ENCODE measurements at places on chromosomes 2 and 18.

DNA sequence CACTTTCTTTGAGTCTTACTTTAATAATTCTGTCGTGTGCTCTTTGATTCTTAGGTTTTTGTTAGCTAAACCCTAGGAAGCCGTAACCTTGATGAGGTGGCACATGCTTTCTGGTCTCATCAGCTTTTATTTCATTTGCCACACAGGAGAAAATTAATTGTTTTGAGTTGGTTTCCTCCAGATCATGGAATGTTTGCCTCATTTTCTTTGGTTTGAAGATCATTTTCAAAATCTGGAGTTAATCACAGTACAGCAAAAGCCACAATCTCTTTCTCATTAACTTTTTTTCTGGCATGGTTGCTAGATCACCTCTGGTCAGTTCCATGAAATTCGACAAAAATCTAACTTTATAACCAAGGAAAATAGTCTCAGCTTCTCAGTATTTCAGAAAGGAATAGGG lies 182.9 kb downstream of the MYO1B start:
- no peak for DNase-seq

DNA sequence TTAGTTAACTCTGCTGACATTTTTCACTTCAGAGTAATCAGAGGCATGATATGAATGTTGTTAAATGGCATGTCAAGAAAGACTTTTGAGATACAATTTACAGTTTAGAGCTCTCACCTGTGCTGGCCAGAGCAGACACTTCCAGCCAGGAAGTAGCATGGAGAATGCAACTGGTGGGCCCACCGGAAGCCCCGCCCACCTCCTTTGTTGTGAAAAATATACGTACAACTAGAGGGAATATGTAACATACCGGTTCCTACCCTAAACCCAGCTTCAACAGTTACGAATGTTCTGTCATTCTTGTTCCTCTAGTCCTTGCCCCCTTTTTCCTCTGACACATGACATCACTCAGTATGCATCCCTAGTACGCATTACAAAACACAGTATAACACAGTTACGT lies 70.2 kb upstream of the ITM2C start:
- peak; percentile 15 for DNase-seq

GRCh38 chr18:57780706-57781347 lies 22.3 kb downstream of the ATP8B1 start:
- DNase-seq = no peak

- no peak for DNase-seq
Observed at GRCh38 chr2:182581196-182581935, 134.7 kb upstream of the DNAJC10 start.

DNA sequence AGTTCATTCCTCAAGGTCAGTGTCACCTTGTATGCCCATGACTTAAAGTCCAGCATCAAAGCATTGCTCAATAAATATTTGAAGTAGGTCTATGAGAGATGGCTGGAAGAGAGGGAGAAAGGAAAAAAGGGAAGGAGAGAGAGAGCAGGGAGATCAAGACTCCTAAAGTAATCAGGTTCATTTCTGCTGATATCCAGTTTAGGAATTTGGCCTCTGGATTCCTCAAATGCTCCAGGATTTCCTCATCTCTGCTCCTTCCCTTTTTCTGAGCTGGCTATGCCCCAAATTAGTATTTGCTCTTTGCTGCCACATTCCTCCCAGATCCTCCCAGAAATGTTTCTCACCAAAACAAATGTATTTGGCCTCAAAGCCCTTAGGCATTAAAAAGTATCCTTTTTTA lies 739.4 kb upstream of the CHAC2 start:
- no peak for DNase-seq

GRCh38 chr2:119005555-119005954 lies 63.6 kb downstream of the MARCO start:
- DNase-seq = no peak

- DNase-seq = peak; percentile 77
Observed at GRCh38 chr2:64989126-64989981, at the start of gene SLC1A4. TSS of gene SLC1A4 (plus strand) at chr2:64989399. CDS start at chr2:64989644, 245 bp downstream.

GRCh38 chr2:8134985-8135682 lies 546.7 kb upstream of the ID2 start:
- DNase-seq = no peak

DNA sequence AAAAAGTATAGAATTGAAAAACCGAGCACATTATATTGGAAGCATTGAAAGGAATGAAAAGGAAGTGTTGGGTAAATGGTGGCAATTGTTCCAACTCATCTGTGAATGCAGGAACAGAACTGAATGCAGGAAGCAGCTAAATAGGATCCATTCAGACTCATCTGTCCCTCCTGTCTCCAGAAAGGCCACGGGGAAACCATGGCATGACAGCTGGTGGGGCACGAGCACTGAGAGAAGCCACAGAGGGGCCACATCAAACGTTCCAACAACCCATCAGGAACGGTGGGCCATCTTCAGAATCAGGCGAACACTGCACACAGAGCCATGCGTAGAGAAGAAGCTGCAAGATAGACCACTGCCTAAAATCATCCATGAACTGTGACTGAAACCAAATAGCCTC lies 138.5 kb upstream of the SLC35G4 start:
- DNase-seq = no peak

GRCh38 chr2:221851531-221852045 lies 279.5 kb upstream of the EPHA4 start:
- DNase-seq = no peak

DNA sequence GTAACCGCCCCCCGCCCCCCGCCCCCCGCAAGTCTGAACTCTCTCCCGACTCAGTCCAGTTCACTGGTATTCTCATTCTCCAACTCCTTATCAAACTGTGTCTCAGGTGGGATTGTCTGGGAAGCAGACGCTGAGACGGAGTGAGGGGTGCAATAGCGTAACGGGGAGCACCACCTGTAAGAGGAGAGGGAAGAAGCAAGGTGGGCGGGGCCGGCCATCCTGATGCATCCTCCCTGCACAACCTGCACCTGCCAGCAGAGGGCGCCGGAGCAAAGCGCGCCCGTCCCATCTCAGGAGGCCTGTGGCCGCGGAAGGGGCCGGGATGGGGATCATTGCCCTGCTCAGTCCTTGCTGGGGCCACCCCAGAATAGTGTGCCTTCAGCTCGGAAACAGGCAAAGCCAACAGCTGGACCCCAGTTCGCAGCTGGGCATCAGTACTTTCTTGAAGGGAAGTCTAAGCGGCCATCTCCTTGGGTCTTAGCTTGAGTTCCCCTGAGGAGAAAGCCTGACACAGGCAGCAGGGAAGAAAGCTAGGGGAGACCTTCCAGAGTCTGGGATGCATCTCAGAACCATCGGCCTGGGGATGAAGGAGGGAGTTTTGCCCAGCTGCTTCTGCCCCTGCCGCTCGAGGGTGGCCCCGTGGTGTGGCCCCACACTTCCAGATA lies 208.0 kb downstream of the TFCP2L1 start:
- peak; percentile 32 for DNase-seq

Data from stimulated activated CD4-positive, alpha-beta T cell treated with anti-CD3 and anti-CD28 coated beads, Interleukin-1b, Interleukin-23, amount 100 ng/mL, for 4 hours (primary cell).